ENCODE measurements at places on chromosomes 16 and 17.

DNA sequence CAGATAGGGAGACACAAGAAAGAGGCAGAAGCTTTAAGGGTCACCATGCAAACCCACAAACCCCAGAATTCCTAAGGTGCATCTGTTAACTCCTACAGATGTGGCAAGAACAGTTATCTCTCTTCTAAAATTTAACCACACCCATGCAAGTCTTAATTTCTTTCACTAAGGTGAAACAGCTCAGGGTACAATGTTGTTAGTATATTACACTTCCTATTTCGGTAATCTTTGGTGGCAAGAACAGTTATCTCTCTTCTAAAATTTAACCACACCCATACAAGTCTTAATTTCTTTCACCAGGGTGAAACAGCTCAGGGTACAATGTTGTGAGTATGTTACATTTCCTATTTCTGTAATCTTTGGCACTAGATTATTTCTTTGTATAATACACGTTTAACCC is 6.6 kb downstream of the CCL23 start:
- no peak for DNase-seq

GRCh38 chr17:2067608-2068024 is 12.7 kb downstream of the HIC1 start:
- DNase-seq: no peak

DNA sequence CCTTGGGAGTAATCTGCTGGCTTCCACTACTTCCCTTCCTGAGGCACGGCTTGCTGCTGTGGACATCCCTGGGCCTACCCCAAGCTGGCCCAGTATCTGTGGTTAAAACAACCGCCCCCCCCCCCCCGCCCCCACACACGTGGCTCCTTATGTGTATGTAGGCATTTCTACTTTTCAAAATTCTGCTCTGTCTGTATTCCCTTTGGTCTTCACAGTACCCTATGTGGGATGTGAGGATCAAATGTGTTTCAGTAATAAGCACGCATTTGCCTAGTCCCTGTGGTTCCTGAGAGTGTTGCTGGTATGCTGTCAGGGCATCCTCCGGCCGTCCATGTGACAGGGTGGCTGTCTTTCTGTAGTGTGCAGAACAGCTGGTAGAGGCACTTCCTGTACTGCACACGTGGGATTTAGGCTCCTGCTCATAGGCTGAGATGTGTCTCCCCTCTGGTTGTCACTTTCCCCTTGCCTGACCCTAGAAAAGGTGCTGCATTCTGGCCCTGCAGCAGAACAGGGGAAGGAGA is 2.2 kb downstream of the NT5M start:
- no peak for DNase-seq

GRCh38 chr17:34351096-34351495 is 5.2 kb upstream of the CCL13 start:
- no peak for DNase-seq

DNA sequence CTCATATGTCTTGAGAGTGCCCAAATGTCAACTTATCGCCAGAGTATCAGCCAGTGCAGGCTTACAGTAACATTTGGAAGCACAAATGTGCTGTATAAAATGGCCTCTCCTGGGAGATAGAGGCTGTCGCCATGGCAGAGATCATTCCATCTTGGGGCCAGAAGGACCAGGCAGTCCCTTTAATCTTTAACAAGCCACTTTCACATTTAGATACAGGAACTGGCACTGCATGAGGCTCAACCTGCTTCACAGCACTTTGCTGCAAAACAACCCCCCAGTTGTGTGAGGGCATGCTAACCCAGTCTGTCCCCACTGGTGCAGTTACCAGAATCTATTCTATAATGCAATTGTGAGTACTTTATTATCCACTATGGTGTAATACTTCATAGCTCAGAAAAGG is 4.7 kb upstream of the RFFL start:
- no peak for DNase-seq

DNA sequence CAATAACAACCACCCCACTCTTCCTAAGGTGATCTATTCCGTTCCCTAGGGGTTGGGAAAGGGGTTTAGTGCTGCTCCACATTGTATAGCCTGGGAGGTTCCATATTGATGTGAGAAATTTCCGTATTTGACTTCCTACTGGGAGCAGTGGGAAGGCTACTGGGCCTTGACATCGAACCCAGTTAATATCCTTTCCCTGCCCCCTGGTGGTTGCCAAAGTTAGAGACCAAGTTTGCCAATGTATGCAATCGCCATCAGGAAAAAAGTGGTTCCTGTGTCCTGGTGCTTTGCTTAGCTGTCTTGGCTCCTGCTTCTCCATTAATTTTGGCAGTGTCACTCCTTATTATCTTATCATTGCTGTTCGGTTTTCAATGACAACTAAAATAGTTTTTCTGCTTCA is 914.9 kb downstream of the KCNJ2 start:
- DNase-seq: no peak

- DNase-seq: no peak
These were observed 116.9 kb downstream of the USP22 start for GRCh38 chr17:20925954-20926353.

- DNase-seq: no peak
These were observed 12.7 kb downstream of the KLHL36 start for GRCh38 chr16:84660973-84661372.

DNA sequence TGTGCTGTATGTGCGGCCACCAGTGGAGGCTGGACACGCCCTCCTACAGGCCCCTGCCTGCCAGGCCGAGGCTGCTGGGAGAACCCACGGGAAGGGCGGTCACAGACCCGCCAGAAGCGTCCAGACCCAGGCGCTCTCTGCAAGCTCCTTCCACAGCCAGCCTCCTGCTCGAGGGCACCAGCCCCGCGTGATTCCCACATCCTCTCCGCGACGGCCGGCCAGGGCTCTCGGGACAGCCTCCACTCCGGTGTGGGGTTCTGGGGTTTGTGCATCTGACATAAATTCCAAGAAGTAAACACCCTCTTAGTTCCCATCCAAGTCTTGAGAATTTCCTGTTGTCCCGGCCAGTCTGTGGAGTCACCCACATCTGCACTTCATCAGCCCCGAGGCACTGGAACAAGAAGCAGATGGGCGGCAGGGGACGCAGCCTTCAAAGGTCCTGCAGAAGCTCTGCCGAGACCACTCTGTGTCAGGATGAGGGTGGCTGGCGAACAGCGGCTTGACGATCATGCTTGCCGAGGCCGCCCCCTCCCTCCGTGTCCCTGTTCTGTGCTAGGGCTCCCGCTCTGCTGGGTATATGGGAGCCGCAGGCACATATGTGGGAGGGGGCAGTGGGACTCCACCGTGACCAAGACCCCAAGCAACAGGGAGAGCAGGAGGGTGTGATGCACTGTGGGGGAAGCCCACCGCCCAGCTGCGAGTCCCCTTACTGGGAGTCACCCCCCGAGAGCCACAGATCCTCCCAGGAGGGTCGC is 2.4 kb upstream of the TMEM204 start:
- no peak for DNase-seq

- no peak for DNase-seq
These were observed 206.4 kb upstream of the N4BP1 start for GRCh38 chr16:48816393-48816792.

DNA sequence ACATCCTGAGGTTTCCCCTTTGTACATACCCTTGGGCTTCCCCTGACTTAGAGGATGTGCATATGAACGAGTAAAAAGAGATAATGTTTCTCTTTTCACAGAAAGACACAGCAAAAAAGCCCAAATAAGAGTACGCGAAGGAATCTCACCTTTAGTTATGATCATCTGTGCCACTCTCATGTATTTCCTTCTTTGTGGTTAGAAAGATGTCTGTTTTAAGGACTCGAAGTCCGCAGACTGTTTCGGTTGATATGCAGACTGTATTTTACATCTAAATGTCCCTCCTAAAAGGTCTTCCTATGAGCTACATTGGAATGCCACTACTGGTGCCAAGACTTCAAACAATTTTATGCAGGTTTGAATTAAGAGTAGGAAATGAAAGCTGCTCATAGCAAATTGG is 102.3 kb upstream of the GOT2 start:
- DNase-seq: no peak

GRCh38 chr16:66926961-66927436 is 1.7 kb upstream of the RRAD start:
- no peak for DNase-seq

GRCh38 chr17:59154292-59154720 is 680 bp downstream of the SKA2 start:
- DNase-seq: no peak

DNA sequence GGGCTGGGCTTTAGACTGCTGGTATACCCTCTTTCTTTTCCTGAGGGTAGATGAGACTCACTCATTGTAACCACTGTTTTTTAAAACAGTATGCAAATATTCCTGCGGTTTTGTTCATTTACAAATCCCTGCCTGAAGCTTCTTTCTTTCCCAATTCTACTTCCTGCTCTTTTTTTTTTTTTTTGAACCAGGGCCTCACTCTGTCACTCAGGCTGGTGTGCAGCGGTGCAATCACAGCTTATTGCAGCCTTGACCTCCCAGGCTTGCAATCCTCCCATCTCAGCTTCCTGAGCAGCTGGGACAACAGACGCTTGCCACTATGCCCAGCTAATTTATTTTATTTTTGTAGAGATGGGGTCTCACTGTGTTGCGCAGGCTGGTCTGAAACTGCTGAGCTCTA is 8.0 kb upstream of the SULT1A1 start:
- no peak for DNase-seq

- DNase-seq: no peak
These were observed 84.9 kb upstream of the ASIC2 start for GRCh38 chr17:33377837-33378595.

GRCh38 chr16:66668777-66669444 is 27.6 kb downstream of the CMTM4 start:
- DNase-seq: no peak

DNA sequence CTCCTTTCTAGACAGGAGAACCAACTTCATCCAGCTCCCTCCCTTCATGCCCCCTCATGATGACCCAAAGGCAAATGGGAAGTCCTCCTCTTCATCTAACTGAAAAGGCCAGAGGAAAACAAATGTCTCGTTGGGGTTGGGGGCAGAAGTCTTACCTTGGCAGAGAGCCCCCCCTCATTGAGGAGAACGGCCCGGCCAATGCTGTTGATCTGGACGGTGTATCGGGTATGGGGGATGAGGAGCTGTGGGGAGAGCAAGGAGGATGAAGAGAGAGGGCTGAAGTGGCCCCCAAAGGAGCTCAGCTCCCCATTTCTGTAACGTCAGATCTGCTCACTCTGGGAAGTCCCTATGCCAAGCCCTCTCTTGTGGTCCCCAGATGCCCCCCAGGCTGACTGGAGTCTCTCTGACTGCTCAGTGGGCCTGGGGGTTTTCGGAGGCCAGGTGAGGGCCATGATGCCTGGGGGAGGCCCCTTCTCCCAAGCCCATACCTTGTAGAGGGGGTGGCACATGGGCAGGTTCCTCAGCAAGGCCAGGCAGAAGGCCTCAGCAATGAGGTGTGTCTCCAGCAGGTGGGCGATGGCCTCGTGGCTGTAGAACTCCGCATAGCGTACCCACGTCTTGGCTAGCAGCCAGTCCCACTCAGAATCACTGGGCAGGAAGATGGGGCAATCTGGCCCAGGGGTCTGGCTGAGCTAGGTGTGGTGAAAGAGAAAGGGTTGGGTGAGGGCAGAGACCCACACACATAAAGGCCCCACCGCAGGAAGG is 10.8 kb downstream of the ALOX12B start:
- DNase-seq: no peak

- DNase-seq: no peak
These were observed 2.6 kb downstream of the HBZ start for GRCh38 chr16:155031-155398.

- no peak for DNase-seq
These were observed 121.5 kb downstream of the STXBP4 start for GRCh38 chr17:55090079-55090492.

GRCh38 chr16:46648656-46649055 is 27.5 kb upstream of the SHCBP1 start:
- no peak for DNase-seq

GRCh38 chr17:10585529-10585928 is 36.1 kb upstream of the MYH2 start:
- no peak for DNase-seq

GRCh38 chr16:57069053-57069452 is 23.3 kb upstream of the CPNE2 start:
- DNase-seq: no peak

- DNase-seq: no peak
These were observed 164.1 kb upstream of the TOM1L1 start for GRCh38 chr17:54736573-54736972.

DNA sequence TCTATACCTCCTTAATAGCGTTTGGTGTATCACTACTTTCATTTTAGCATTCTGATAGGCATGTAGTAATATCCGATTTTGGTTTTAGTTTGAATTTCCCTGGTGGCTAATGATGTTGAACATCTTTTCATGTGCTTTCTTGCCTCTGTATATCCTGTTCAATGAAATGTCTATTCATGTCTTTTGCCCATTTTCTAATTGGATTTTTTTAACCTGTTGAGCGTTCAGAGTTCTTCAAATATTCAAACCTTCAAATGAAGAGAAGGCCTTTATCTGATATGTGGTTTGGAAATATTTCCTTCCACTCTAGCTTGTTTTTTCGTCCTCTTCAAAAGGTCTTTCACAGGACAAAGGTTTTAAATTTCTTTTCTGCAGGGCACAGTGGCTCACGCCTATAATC is 2.4 kb upstream of the NME1 start:
- DNase-seq: no peak

DNA sequence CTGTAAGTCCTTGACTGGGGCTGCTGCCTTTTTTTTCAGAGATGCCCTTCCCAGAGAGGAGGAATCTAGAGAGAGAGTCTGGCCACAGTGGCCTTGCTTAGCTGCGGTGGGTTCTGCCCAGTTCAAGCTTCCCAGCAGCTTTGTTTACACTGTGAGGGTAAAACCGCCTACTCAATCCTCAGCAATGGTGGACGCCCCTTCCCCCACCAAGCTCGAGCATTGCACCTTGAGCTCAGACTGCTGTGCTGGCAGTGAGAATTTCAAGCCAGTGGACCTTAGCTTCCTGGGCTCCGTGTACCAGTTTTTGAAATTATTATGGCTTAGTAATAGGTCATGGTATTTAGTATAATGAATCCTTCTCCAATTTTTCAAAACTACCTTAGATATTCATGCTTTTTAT is 395.4 kb downstream of the NPIPA7 start:
- DNase-seq: no peak

DNA sequence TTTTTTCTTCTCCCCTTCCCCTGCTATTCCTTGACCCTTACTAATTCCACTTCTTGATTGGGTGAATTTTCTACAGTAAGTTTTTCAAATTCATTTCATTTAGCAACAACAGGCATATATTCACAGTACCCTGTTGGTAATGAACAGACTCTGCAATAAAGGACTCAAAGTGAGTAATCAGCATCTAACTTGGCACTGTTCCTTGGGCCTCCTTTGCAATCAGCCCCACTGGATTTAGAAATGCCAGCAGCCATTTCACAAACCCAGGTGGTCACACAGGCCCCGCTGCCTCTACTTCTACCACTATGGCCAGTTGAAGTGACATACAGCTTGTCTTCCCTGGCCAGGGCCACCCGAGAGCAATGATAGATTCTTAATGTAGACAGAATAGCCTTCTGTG is 113.8 kb downstream of the CYB561 start:
- DNase-seq: no peak
